Activated CD4-positive, alpha-beta T cell treated with anti-CD3 and anti-CD28 coated beads for 1 hour (primary cell): ENCODE measurements at places on chromosomes 6 and 20.

- no peak for DNase-seq
These were observed 22.9 kb downstream of the RNF182 start for GRCh38 chr6:13947611-13948178.

- no peak for DNase-seq
These were observed 243.0 kb downstream of the ATXN1 start for GRCh38 chr6:16518265-16518664.

- DNase-seq, result no peak
These were observed 63.7 kb upstream of the PTPN1 start for GRCh38 chr20:50446351-50447101.

DNA sequence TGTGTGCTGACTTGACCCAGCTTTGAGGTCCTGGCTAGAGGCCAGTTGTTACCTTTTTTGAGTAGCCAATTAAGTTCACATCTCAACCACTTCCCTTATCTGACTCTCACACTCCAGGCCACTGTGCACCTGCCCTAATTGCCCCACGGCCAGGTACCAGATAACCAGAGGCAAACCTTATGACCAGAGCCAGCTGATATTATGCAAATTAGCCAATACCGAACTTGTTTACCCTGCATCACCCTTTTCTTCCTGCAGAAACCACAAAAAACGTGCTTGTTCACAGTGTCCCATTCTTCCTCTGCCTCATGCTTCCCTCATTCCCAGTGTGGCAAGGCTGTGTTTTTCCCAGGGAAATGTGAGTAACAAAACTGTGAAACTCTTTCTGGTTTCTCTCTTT is 89.3 kb downstream of the HTR1B start:
- DNase-seq, result no peak

GRCh38 chr6:90100059-90100665 is 196.5 kb downstream of the BACH2 start:
- DNase-seq, result no peak

DNA sequence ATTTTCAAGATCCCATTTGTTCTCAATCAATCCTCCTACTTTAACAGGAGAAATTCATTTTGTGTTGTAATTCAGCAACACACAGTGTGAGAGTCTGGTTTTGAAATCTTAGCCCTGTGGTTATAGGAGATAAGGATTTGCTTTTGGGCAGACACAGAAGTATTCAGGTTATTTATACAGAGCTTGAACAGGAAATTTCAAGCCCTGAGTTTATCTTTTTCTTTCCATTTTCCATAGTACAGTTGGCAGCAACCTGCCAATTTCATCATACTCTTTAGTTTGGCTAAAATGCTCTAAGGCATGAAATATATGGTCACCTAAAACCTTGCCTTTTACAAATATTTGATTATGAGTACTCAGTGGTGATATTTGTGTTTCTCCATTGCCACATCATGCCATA is 41.4 kb downstream of the PKIB start:
- DNase-seq, result no peak

DNA sequence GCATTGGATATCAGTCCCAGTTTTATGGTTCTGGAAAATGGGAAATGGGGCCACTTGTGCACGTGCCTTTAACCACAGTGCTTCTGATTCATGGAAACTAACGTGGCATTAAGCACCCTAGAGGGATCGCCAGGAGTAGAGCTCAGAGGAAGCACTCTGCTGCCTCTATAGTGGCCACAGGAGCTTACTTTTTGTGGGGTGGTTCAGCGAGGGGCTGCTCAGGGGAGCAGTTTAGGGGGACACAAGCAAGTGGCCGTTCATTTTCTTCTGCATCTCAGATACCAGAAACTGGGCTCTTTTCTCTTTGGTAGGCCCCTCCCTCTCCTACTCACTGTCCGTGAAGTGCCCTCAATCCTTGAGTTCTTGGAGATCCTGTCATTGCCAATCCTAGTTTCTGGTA is 28.5 kb downstream of the AGPAT4 start:
- no peak for DNase-seq

- DNase-seq, result no peak
These were observed 8.2 kb upstream of the CD83 start for GRCh38 chr6:14109411-14109826.

DNA sequence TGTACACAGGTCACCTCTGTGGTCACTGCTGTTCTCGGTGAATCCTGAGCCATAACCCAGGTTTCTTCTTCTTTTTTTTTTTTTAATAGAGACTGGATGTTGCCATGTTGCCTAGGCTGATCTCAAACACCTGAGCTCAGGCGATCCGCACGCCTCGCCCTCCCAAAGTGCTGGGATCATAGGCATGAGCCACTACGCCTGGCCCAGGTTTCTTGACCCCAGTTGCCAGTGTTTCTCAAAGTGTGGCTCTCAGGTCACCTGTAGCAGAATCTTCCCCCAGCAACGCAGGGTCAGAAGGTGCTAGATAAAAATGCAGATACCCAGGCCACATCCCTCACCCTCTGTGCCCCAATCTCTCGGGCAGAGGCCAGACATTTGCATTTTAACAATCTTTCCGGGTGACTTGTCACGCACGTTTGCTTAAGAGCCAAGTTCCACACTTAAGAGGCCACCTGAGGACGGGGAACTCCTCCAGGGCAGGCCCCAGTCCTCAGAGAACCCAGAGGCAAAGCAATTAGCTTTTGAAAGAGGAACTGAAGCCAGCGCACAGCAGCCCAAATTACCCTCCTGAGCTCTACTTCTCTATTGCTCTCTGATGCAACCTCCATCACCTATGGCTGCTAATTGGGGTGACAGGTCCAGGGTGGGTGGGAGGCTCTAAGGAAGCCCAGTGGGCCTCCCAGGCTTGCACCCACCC is 81.8 kb downstream of the NFATC2 start:
- no peak for DNase-seq
